ENCODE measurements at places on chromosomes 12 and 14.

GRCh38 chr12:32448586-32448985, 49.2 kb downstream of the FGD4 start:
- DNase-seq: no peak

- no peak for DNase-seq
Observed at GRCh38 chr14:103136388-103137271, 13.4 kb downstream of the TNFAIP2 start.

DNA sequence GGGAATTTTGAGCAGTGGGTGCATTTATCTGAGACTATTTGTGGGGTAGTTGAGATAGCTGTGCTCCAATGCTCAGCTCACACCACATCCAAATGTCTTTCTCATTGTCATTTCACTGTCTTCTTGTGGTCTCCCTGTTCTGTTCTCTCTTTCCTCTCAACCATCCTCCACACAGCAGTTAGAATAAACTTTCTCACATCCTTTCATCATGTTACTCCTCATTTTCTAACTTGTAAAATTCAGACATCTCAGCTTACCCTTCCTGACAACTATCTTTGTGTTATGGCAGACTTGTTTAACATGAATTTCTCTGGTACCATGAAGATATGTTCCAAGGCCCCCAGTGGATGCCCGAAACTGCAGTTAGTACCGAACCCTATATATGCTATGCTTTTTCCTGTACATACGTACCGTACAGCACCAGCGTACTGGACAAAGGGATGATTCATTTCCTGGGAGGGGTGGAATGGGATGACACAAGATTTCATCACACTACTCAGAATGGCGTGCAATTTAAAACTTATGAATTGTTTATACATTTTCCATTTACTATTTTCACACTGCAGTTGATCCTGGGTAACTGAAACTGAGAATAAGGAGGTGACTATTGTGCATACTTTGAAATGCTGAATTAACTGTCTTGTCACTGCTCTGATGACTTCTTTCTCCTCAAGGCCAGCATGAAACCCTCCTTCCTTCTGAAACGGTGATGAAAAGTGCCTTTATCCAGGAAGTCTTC, 177.1 kb upstream of the SLC38A2 start:
- DNase-seq: no peak

DNA sequence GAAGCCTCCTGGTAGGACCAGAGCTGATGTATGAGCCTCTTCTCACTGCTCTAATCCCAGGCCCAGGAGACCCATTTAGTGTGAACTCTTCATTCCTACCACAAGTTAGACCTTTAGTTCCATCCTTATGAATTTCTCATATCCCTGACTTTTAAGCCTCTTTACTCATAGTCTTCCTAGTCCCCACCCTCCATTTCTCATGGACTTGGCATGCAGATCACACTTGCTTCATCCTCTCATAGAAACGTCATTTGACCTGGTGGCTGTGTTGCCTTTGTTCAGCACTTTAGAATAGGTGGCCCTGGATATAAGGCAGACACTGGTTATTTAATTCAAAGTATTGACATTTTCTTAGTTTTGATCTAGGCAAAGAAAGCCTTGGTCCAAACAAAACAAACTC, 99.5 kb downstream of the SLC16A7 start:
- no peak for DNase-seq

GRCh38 chr12:101604132-101604531, 9.4 kb downstream of the MYBPC1 start:
- no peak for DNase-seq

DNA sequence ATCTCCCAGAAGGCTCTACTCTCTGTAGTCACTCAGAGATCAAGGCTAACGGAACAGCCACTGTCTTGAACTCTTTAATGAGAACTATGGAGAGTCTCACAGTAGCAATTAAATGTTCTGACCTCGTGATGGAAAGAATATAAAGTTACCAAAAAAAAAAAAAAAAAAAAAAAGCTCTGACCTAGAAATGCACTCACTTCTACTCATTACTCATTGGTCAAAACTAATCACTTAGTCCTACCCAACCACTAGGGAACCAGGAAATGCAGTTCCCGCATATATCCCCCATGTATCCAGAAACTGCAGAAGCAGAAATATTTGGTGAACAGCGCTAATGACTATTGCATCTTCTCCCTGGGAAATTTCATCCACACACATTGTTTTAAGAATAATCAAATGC, 29.5 kb upstream of the C12orf76 start:
- DNase-seq: no peak

DNA sequence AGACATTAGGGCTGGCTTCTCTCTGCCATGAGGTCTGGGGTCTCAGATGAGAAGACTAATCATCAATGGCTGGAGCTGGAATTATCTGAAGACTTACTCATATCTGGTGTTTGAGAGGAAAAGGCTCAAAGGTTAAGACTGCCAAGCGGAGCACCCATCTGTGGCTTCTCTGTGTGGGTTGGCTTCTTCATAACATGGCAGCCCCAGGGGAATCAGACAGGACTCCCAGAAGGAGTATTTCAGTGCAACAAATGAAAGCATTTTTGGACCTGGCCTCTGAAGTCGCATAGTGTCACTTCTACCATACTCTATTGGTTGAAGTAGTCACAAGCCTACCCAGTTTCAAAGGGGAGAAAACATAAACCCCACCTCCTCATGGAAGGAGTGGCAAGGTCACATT, 171.8 kb upstream of the KRR1 start:
- DNase-seq: no peak

DNA sequence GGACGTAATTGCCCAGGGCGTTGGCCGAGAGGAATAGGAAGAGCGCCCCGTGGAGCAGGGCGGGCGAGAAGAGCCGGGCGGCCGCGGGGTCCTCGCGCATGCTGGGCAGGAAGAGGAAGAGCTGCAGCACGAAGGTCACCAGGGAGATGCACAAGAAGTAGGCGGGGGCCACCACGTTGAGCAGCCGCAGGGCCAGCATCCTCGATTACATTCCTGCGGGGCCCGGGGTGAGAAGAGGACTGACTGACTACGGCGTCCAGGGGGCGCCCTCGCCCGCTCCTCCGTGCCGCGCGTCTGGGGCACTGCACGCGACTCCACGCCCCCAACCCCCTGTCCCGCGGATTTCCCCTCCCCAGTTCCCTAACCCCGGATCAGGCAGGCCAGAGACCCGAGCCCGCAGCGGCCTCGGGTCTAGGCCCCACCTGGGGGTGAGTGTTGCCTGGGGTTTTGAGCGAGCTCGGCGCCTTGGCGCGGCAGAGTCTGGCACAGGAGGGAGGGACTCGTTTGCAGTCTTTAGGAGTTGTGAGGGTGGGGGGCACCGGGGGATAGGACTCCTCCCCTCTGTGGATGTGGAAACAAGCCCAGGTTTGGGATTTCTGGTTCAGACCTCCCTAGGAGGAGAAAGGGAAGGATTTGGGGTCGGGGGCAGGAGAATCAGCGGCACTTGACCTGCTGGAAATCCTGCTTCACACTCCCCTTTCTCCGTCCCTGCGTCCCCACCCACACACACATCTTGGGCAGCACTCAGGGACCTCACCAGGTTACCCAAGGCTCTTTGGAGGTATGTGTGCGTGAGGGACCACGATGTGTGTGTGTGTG, 1.8 kb downstream of the ZDHHC22 start:
- no peak for DNase-seq

- DNase-seq: no peak
Observed at GRCh38 chr12:116155383-116155782, 122.1 kb downstream of the MED13L start.

- no peak for DNase-seq
Observed at GRCh38 chr12:68018315-68018714, 29.1 kb downstream of the IFNG-AS1 start.

GRCh38 chr12:41011939-41012338, 176.2 kb upstream of the PDZRN4 start:
- no peak for DNase-seq

DNA sequence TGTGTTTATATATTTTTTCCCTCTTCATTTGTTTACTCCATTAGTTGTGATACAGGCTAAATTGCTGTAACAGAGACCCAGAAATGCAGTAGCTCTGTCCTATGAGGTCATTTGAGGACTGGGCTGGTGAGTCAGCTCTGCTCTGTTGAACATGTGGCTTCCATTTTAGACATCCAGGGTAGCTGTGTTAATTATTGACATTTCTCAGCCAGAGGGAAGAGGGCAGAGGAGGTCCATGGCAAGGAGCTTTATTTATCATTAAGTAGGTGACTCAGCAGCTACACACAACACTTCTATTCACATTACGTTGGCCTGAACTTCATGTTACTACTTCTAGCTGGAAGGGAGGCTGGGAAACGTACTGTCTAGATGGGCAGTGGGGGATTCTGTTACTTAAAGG, 85.4 kb downstream of the PTCSC3 start:
- DNase-seq: no peak

GRCh38 chr12:57619434-57620244, 8.4 kb downstream of the ARHGEF25 start:
- DNase-seq: no peak

GRCh38 chr14:64728856-64729255, 24.6 kb downstream of the PLEKHG3 start:
- DNase-seq: no peak

DNA sequence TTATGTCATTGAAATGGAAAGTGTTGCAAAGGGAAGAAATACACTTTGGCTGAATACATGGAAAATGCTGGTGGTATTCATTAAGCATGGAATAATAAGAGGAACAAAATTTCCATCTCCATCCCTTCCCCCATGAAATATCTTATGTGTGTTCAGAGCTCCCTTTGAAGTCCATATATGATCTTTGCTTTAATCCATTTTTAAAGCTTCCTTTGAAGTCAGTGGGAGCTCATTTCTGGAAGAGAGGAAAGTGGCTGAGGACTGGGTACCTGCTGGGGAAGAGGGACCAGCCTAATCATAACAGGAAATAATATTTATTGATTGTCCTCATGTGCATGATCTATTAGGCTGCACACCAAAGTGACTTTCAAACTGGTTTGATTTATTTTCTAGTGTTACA, 49.2 kb downstream of the AKAP6 start:
- no peak for DNase-seq

GRCh38 chr12:6635856-6636531, at the start of gene LPAR5:
Gene LPAR5, minus strand, starts transcription at chr12:6635959. Its CDS starts 14,711 bp downstream, at chr12:6621248.
- peak; percentile 7 for DNase-seq

DNA sequence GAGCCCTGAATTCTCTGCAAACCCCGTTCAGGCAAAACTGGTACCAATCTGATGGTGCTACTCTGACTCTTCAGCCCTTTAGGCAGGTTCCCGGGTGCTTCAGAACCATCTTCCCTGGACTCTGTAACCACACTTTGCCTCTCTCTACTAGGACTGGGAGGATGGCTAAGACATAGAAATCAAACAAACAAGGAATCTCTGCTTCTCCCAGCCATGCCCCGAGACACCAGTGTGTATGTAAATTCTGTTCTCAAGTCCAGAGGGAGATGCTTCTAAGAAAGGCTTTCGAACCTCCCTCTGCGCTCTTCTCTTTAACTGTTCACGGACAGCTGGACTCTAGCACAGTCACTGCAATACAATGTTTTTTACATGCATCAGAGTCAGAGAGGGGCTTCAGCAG, 1.9 kb upstream of the KCNK10 start:
- DNase-seq: no peak

DNA sequence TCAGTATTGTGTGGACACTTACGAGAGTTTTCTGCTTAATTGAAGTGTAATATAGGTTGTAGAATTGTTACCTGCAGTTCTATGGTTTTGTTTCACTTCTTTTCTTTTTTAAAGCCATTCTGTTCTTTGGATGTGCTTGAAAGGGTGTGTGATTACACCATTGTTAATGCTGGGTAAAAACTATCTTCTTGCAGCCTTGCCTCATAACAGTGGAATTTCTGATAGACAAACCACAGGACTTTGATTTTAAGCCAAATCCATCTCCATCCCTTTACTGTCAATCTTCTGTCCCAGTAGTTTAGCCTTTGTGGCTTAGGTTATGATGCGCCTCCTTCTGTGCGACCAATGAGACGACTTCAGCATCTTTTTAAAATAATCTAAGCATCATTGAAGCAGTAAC, 182.3 kb downstream of the PELI2 start:
- no peak for DNase-seq

- DNase-seq: no peak
Observed at GRCh38 chr14:20546877-20547276, 14.0 kb downstream of the RNASE9 start.

DNA sequence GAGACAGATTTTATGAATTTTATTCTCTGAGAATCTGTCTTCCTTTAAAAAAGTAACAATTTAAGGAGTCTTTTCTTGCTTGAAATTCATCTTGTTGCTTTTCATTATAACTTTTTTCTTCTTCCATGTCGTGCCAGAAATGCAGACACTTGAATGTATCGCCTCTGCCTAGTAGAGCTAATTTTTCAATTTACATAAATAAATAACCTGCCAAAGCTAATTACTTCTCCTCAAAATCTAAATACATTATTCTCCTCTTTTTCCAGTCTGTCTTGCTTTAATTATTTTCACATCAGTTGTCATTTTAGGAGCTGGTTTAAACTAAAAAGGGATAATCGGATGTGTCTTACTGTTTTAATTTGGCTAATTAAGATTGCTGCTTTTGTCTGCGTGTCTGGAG, 711.1 kb upstream of the SEL1L start:
- no peak for DNase-seq

DNA sequence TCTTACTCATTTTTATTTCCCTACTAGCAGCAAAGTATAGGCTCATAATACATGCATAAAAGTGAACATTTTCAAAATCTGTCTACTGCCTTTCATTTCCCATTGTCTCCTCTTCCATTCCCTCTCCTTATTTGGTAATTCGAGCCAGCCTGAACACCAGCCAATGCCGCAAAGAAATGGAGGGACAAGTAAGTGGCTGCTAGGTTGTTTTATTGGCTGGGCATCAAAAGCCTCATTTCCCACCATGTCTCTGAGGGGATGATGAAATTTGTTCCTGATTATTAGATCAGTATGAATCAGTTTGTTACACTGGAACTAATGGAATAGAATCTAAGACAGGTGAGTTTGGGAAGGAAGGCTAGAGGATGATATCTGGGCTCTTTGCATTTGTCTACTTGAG, 143.5 kb downstream of the KCNA5 start:
- DNase-seq: no peak

DNA sequence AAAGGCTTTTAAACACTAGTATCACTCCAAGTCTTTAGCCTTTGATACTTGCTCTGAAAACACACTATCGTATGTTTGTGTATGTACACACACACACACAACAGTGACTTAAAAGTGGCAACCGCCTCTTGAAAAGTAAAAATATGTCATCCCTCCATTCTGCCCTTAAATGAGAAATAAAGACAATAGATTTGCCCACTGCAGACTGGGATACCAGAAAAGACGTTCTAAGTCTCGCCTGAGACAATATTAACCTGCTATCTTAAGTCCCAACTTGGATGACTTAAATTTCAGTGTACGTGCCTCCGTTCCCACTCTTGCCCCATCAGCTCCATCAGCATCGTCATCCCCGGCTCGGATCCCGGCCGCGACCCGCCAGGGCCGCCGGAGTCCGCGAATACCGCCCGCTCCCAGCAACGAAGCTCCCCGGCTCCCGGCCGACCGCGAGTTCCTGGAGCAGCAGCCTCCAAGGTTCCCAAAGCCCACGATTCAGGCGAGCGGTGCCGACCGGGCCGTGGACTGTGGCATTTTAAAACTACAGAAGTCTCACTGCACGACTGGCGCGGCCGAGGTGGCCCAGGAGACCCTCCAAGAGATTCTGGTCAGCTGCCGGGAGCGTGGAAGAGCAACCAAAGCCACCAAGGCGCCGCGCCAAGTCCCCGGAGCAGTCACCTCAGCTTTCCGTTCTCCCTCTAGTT, 2.8 kb upstream of the ARID2 start:
- DNase-seq: peak; percentile 58

- DNase-seq: no peak
Observed at GRCh38 chr14:98444077-98444476, 827.9 kb downstream of the BCL11B start.

All from occipital lobe (tissue), 3 donors.